ENCODE measurements at places on chromosomes 12 and 14.

DNA sequence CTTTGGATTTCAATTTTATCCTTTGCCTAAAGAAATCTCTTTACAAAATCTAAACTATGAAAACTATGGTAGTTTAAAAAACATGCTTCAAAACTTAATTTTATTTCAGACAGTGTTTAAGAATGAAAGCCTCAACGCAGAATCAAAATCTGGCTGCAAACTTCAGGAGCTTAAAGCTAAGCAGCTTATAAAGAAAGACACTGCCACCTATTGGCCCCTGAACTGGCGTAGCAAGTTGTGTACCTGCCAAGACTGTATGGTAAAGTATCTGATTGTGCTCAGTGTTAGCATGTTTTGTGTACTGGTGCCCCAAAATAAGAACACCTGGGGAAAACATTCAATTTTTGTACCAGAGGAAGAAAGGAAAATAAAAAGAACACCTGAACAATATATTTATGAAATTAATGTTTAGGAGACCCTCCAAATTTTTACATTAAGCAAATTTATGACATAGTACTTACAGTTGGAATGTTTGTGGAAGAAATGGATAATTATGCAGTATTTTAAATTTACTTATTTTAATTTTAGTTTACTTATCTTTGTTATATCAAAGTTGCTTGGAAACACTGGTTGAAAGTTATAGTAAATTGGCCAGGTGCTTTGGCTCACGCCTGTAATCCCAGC, 12.2 kb downstream of the UBR7 start:
- peak; percentile 56 for DNase-seq

DNA sequence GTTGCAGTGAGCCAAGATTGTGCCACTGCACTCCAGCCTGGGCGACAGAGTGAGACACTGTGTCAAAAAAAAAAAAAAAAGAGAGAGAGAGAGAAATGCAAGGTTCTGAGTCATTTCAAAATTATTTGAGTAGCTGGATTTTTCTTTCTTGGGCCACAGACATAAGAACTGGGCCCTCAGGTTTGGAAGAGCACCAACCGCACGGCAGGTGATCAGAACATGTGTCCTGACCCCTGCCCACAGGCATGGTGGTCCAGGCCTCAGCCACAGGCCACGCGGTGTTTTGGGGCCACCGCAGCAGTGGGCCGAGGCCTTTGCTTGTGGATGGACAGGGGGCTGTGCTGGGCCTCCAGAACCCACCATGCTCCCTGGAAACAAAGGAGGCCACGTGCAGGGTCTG, 126.7 kb downstream of the CALM1 start:
- no peak for DNase-seq

GRCh38 chr12:1646569-1647284, 17.7 kb downstream of the WNT5B start:
- no peak for DNase-seq

DNA sequence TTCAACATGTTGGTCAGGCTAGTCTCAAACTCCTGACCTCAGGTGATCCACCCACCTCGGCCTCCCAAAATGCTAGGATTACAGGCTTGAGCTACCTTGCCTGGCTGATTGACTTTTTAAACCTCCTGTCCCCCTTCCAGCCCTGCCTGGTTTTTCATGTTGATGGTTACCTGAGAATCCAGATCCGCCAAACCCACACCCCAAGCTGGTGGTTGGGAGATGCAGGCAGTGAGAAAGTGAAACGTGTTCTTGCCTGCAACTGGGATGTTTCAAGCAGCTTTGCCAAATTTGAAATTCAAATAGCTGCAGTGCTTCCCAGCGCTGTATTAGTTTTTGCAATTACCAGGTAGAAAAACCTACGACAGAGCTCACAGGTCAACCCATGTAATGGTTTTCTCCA, 238.3 kb upstream of the PWP1 start:
- no peak for DNase-seq

DNA sequence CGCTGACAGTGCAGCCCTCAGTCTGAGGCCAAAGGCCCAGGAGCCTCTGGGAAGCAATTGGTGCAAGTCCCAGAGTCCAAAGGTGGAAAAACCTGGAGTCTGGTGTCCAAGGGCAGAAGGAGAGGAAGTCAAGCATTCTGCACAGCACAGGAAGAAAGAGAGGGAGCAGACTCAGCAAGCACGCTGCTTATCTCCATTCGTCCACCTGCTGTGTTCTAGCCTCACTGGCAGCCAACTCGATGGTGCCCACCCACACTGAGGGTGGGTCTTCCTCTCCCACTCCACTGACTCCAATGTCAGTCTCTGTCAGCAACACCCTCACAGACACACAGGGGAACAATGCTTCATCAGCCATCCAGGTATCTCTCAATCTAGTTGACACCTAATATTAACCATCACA, 38.8 kb downstream of the HELB start:
- no peak for DNase-seq

DNA sequence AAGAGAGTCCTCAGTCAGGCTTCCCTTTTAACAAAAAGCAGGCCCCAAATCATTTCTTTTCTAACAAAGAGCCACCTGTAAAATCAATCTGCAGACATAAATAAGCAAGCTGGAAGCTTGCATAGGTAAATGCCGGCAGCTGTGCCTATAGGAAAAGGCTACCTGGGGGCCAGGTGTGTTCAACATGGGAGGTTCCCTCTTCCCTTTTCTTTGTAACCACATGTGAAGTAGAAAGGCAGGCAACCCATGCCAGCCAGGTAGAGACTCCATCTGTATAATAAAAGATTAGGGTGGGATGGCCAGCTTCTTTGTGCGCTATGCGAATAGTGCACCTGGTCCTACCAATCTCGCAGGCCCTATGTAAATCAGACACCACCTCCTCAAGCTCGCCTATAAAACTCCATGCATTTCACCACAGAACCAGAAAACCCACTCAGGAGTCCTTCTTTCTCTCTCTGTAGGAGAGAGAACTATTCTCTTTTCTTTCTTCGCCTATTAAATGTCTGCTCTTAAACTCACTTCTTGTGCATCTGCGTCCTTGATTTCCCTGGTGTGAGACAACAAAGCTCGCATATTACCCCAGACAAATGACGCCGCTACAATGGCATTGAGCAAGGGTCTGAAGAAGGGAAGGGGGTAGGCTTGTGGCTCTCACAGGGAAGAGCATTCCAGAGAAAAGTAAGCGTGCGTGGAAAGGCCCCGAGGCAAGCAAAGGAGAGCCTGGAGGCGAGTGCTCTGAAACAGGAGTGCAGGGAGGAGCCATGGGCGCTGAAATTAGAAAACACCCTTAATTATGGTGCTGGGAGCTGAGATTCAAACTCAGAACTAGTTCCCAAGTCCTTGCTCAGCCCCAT, 67.2 kb downstream of the TTC9 start:
- DNase-seq, result no peak

- no peak for DNase-seq
Measured at GRCh38 chr12:103557628-103558010, 29.5 kb upstream of the STAB2 start.

GRCh38 chr12:2284321-2284813, 231.6 kb downstream of the CACNA1C start:
- DNase-seq, result no peak

GRCh38 chr12:57626111-57626920, 6.7 kb downstream of the B4GALNT1 start:
- DNase-seq, result no peak

DNA sequence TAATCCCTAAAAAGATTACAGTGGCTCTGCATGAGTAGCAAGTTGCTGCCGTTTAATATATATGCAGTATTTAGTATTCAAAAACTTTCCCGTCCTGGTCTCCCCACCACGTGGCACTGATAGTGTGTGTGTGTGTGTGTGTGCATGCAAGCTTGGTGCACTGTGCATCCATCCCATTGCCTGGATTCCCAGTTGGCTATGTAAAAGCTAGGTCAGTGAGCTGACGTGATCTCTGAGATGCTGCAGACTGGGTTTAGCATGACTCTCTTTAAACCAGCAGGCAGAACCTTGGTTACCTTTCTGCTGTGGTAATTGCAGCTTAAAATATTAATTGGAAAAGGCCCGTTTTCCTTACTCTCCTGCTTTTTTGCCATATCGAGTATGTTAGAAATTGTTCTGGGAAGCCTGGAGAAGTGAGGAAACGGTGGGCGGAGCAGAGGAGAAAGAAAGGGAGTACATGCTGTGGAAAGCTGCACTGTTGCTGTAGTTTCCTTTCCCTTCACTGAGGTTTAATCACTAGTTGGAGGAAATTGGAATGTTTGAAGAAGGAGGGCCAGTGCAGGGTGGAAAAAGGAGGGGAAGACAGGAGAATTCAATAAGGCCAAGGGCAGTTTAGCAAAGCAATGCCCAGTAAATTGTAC, 4.0 kb upstream of the CNTN1 start:
- DNase-seq, result no peak

- DNase-seq, result no peak
Measured at GRCh38 chr12:28099871-28100270, 90.4 kb upstream of the CCDC91 start.

- DNase-seq, result peak; percentile 70
Measured at GRCh38 chr14:22460461-22461195, 128.4 kb downstream of the DAD1 start.

DNA sequence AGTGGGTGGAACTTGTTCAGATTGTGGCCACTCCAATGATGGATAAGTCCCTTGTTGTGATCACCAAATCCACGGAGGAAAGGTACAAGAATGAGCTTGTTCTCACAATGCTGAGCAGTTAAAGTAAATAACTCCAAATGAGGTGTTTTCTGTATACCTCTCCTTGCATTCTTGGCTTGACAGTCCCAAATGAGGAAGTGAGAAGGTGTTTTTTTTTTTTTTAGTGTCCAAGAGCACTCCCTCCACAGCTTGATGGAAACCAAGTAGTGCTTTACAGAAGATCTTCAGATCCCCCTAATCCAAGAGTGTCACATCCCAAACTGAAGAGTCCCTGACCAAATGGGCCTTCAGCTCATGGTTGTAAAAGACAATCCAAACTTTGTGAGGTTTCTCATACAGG, 153.6 kb downstream of the ATP23 start:
- DNase-seq, result no peak

- no peak for DNase-seq
Measured at GRCh38 chr12:132618683-132619043, at the start of gene P2RX2. Gene P2RX2 (plus strand): TSS chr12:132618776. CDS start chr12:132618817, 41 bp downstream.
